Cortex of kidney (tissue), 1 donor: ENCODE measurements at places on chromosomes 16 and 17.

GRCh38 chr17:40555296-40556190, 9.7 kb downstream of the CCR7 start:
- DNase-seq = no peak

DNA sequence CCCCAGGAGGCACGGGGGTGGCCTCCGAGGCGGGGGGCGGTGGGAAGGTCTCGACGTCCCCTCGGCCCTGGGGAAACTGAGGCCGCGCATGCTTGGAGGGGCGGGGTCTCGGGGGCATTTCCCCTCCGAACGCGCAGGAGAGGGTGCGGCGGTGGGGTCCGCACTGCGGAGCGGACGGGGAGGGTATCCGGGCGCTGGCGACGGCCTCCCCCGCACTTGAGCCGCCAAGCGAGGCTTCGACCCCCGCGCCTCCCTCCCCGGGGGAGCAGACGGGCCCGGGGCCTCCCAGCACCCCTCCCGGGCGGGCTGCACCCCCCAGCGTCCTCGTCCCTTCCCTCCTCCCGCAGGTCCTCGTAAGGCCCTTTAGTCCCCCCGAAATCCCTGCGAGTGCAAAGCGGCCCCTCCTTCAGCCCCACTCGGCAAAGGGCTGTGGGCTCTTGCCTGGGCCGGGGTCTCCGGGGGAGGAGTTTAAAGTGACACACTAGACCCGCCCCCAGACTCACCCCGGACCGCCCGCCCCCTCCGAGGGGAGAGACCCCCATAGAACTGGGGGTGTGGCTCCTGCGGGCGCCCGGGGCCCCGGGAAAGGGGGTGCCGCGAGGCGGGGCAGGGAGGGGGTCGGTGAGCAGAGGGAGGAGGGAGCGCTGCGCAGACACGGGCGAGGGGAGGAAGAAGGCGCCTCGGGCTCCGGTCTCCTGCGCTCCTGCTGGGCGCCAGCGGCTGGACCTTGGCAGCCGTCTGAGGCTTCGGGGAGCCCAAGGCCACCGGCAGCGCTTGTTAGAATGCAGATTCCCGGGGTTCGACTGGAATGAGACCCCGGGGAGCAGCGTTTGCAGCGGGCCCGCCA, 632 bp downstream of the BAIAP3 start:
- DNase-seq = no peak

GRCh38 chr17:78497115-78497540, 80.1 kb downstream of the DNAH17 start:
- DNase-seq = no peak

DNA sequence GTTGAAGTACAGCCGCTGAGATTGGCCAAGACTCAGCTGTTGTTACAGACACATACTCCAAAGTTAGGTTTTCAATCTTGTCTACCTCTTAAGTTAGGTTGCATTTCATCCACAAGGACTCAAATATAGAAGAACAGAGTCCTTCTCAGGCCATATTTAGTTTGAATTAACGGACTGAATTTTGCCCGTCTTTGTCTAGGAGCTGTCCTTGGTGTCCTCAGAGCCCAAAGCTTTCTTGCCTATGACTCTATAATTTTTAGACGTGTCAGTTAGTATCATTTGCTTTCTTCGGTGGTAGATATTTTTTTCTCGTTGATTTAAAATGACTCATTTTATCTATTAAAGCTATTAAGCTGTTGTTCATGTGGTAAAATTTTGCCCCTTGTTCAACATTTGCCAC, 403.2 kb downstream of the HS3ST3B1 start:
- no peak for DNase-seq

- DNase-seq = no peak
Observed at GRCh38 chr16:64343061-64343819, 778.6 kb downstream of the CDH11 start.

GRCh38 chr16:74448990-74449389, 27.7 kb upstream of the CLEC18B start:
- no peak for DNase-seq

GRCh38 chr16:89090669-89091426, 2.8 kb upstream of the ACSF3 start:
- no peak for DNase-seq

- DNase-seq = no peak
Observed at GRCh38 chr17:43471585-43472160, 12.1 kb upstream of the DHX8 start.

- no peak for DNase-seq
Observed at GRCh38 chr17:49939318-49939717, 29.7 kb upstream of the DLX4 start.

DNA sequence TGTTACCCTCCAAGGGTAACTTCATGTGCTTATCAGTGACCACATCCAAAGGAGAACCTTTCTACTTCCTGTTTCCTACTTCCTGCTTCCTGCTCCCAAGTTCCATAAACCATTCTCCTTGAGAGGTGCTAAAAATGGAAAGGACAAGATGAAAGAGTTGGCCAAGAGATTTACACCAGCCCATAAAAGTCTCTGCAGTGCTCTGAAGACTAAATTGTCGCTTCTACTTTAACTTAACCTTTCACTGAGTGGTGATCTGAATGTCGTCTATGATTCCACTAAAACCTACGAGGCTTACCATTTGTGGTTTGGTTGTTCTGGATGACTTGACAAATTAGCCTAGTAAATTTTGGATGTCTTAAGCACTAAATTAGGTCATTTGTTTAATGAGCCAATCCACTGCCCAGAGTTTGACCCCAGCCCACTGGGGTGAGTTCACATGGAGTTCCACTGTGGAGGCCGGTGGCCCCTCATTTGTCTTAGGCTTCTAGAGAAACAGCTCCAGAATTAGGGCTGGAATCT, 333.1 kb downstream of the FOXL1 start:
- DNase-seq = no peak

DNA sequence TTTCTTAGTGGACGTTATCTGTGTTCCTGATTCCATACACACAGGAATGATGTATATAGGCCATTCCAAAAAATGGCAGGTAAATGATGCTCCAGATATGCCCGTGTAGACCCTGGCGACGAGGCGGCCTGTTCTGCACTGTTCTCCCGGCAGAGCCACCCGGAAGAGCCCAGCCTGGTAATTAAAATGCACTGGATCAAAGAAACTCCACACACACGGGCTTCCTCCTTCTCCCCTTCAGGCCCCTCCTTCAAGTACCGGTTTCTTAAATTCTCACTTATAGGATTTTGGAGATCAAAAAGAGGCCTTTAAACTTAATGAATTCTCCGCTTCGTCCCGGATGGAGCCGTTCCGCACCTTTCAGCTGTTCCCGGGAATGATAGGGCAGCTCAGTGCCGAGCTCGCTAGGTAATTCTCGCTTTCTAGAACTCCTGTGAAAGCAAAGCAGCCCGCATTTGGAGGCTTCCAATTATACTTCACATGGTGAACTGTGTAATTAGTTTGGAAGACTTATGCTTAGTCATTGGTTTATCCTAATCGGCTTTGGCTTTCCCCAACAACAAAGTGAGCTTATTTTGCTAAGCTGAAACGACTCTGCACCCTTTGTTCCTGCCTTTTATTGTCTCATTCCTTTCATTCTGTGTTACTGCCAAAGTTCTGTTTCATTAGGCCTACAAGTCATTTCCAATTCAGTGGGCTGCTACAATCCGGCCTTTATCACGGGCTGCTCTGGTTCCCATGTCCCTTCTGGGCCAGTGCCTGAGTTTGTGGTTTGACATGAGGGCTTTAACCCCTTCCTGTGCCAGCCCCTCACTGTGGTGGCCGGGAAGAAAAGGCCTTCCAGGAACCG, 150.0 kb downstream of the MSI2 start:
- DNase-seq = no peak

- DNase-seq = no peak
Observed at GRCh38 chr16:68061396-68061795, 23.8 kb upstream of the NFATC3 start.

- DNase-seq = no peak
Observed at GRCh38 chr17:8991514-8992285, 26.2 kb upstream of the PIK3R5 start.

DNA sequence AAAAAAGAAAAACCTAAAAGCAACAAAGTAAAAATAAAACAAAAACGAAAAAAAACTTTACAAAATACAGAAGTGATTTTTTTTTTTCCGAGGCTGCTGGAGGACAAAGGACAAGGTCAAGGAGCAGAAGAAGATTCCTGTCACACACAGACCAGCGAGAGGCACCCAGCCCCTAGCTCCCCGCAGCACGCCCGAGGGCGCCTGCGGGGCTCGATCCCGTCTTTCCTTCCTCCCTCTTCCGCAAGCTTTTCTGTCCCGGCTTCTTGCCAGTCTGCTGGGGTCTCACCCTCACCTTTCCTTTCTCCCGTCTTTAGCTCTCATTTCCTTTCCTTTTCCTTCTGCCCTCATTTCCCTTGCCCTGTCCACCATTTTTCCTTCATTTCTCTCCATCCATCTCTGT, 66.1 kb upstream of the DNAH17 start:
- DNase-seq = no peak

DNA sequence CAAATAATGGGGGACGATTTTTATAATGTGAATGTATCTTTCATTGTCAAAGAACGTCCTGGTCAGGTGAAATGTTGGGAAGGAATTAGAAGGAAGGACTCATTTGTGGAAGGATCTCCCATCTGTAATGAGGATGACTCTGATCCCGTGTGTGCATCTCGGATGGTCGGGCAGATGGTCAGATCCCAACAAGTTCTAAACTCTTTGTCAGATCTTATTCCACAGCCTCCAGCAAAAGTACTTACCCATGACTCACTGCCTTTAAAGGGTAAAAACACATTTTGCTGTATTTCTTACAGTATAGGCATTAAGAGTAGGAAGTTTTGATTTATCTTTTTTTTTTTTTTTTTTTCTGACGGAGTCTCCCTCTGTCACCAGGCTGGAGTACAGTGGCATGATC, 539 bp upstream of the KRTAP4-8 start:
- no peak for DNase-seq

DNA sequence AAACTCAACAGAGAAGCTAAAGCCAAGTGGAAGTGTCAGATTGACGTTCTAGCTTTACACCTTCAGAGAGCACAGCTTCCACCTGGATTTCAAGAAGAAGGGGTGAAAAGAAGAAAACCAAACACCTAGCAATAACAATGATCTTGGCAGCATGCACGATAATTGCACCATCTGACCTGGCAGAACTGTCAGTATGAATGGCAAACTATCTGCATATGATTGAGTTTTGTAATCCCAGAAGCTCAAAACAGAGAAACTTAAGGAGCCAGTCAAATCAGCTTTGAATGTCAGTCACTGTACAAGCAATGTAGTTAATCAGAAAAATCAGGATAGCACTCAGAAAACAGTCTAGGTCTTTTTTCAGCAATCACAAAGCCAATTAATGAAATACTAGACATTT, 427.1 kb downstream of the ZFHX3 start:
- DNase-seq = no peak

DNA sequence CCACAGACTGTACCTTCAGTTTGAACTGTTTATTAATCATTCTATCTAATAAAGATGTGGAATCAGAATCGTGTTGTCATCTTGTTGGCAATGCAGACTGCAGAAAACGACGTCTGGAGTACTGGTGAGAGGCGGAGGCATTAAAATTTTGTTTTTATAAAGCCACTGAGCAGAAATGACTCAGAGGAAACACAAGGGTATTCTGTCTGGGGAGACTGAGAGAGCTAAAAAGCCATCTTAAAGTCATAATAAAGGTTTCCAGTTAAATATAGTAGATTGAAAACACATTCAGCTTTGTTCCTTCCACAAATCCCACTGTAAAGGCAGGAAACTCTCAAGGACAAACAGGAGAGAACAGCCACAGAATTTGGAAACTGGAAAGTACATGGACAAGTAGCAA, 74.2 kb downstream of the CPPED1 start:
- no peak for DNase-seq

DNA sequence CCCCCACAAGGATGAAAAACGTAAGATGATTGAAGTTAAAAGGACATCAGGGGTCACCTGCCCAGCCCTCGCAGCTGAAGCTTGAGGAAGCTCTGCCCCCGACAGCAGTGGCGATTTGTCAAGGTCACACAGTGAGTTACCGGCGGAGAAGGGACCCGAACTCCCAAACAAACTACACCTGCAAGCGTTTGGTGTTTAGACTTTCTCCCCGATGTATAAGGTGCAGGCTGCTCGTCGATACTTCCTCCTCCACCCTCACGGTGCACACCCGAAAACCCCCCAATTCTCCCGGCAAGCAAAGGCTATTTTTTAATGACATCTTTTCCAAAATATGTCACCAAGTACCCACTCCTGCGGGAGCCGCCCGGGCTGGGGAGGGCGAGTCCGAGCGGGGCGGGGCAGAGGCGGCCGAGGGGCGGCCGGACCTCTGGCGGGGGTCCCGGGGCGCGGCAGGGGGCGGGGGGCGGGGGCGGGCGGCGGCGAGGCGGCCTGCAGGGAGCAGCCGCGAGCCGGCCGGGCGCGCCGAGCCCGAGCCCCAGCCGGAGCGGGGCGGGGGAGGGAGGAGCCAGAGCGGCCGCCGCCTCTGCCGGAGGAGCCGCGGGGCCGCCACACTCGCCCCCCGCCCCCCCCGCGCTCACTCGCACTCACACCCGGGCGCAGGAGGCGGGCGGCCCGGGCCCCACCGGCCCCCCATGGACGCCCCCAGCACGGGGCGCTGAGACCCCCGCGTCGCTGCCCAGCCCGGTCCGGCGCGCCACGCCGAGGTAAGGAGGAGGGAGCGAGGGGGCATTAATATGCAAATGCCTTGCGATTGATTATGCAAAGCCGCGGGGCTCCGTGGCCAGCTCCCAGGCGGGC, at the start of gene THRA:
Gene THRA (plus strand): TSS at position 637 of the 858 bp plus-strand sequence. CDS start 11,524 bp downstream, outside the sequence.
- no peak for DNase-seq

DNA sequence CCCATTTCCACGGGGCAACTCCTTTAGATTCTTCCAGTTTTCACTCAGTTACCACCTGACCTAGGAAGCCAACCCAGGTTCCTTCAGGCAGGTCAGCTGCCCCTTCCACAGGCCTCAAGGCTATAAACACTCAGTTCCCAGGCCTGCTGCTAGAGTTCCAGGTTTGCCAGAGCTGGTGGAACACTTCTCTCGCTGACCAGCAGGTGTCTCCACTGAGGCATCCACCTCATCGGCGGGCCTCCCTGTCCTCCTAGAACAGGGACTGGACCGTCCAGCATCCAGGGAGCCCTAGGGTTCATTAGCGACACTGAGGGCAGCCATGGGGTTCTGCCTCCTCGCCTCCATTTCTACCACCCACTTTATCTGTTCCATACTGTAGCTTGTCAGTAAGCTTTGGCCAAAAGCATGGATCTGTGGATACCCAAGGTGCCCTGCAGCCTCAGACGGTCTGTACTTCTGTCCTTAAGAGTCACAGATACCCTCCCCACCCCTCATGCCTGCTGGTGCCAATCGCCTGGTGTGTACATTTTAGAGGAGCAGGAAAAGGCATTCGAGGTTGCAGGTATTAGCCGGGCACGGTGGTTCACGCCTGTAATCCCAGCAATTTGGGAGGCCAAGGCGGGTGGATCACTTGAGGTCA, 29.0 kb downstream of the PIMREG start:
- DNase-seq = no peak

DNA sequence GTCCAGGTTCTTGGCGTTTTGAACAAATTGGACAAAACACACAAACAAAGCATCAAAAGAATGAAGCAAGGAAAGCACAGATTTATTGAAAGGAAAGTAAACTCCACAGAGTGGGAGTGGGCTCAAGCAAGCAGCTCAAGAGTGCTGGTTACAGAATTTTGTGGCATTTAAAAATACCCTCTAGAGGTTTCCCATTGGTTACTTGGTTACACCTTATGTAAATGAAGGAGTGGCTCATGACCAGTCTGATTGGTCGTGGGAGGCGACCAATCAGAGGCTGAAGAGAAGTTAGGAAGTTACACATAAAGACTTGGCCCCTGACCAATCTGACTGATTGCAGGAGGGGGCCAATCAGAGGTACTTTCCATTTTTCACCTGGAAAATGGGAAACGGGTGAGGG, 1373.8 kb upstream of the GOT2 start:
- no peak for DNase-seq

- no peak for DNase-seq
Observed at GRCh38 chr17:50658616-50659015, 23.9 kb downstream of the ABCC3 start.
